ENCODE measurements at places on chromosomes 6 and 20.

DNA sequence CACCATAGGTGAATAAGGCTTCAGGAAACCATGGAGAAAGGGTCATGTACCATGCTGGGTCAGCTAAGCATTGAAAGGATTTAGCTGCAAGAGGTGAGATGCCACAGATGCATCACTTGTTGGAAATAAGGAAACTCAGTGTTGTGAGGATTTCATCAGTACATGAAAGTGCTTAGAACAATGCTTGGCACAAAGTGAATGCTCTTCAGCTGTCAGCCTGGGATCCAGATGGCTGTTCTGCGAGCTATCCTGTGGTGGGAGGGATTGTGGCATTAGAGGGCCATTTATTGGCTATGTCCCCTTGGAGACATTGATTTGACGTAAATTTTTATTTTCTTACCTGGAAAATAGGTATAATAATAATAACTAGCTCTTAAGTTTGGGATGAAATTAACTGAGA is 53.0 kb downstream of the ELOVL2 start:
- DNase-seq, result no peak

- DNase-seq, result no peak
Observed at GRCh38 chr20:11929947-11930346, 12.3 kb downstream of the BTBD3 start.

DNA sequence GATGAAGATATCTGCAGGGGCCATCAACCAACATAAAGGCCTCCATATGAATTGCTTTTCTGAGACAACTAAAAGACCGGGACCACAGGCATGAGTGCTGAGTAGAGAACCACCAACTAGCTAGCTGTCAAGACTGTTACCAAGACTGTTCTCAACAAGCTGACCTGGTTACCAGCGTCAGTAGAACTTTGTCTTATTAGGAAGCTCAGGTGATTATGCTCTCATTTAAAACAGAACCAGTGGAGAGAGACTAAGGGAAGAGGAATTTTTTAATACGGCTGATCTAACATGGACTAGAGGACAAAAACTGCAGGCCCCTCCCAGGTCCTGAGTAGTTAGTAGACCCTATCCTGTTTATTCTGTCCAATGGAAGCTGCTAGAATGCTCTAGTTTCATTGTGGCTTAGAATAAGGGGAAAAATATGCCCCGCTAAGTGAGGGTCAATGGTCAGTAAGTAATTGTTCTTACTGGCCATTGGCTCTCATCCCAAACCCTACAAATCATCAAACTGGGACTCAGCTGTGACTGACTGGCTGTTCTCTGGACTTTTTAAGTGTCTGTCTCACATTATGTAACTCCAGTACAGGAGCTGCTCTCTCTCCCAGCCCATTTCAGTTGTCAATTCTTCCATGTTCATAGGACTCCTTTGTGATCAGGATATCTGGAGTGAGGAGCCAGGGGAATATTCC is 3.8 kb upstream of the DYNLRB1 start:
- no peak for DNase-seq

- peak; percentile 93 for DNase-seq
Observed at GRCh38 chr20:5674176-5674660, 76.0 kb upstream of the SHLD1 start.

DNA sequence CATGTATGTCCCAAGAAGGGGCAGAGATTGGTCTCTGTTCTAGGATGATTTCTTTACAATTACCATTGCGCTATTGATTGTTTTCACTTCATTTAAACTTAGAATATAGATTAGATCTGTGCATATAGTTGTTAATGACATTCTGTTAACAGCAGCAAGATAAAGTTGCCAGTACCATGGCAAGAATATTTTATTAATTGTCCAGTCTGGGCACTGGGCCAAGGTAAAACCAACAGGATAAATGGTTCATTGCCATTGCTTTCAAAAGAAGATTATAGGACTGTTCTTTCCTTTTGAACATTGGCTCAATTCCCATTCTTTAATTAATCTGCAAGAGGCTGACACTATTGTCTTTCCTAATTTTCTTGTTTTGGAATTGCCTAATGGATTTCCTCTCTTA is 592.4 kb downstream of the RFPL4B start:
- no peak for DNase-seq

- DNase-seq, result no peak
Observed at GRCh38 chr6:34561227-34561530, 5.0 kb upstream of the SPDEF start.

Data from epithelial cell of esophagus (primary cell).